ENCODE measurements at places on chromosomes 3 and 15.

GRCh38 chr15:59388670-59389069 is 16.0 kb upstream of the MYO1E start:
- DNase-seq: no peak

DNA sequence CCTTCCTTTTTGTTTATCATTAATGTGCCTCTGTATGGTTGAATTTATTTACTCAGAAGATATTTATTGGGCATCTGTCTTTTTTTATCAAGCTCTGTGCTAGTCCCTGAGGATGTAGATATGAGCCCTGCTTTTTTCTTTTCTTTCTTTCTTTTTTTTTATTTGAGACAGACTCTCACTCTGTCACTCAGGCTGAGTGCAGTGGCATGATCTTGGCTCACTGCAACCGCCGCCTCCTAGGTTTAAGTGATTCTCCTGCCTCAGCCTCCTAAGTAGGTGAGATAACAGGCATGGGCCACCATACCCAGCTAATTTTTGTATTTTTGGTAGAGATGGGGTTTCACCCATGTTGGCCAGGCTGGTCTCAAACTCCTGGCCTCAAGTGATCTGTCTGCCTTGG is 58.5 kb downstream of the MBNL1 start:
- no peak for DNase-seq

GRCh38 chr15:73621286-73621826 is 11.8 kb downstream of the NPTN start:
- no peak for DNase-seq

GRCh38 chr3:43879166-43879565 is 188.4 kb downstream of the ABHD5 start:
- DNase-seq: peak; percentile 25

GRCh38 chr15:72671525-72671924 is 14.5 kb downstream of the HIGD2B start:
- no peak for DNase-seq

DNA sequence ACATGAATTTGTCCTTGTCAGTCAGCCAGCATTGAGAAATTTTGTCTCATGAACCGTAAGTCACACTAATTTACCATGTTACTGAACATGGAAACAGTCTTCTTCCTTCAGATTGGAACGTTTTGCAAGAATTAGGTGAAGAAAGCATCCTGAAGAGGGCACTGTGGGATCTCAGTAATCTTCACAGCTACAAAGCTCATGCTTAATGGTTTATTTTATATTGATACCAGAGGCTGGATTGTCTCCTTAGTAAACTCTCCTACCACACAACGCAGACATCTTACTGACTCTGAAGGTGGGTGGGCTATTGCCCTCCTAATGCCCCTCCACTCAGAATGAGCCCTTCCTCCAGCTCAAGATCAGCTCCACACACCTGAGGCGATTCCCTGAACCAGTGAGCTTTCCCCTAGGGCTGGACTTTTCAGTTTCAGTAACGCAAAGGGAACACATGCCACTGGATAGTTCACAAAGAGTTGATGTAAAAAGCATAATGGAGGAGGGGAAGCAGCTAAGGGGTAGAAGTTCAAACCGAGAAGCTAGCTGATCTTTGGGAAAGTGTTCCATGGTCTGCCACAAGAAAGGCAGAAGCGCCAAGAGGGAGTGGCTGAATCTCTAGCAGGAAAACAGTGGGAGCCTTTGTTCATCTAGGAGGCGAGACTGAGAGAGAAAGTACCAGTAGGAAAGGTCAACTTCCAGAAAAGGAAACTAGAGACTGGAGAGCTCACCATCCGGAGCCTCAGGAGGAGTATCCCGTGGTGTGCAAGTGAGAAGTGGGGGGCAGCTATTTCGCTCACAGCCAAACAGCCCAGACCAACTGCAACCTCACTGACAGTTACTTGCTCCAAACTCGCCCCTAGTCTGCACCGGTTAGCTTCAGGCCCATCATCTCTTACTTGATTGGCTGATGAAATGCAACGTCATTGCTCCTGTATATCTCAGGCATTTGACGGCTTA is at the start of gene SLC9C1:
Gene SLC9C1 (minus strand): TSS at position 849 of the 954 bp plus-strand sequence. CDS start 7,425 bp downstream, outside the sequence.
- DNase-seq: peak; percentile 81

GRCh38 chr3:117722856-117723255 is 1013.3 kb downstream of the TUSC7 start:
- no peak for DNase-seq

DNA sequence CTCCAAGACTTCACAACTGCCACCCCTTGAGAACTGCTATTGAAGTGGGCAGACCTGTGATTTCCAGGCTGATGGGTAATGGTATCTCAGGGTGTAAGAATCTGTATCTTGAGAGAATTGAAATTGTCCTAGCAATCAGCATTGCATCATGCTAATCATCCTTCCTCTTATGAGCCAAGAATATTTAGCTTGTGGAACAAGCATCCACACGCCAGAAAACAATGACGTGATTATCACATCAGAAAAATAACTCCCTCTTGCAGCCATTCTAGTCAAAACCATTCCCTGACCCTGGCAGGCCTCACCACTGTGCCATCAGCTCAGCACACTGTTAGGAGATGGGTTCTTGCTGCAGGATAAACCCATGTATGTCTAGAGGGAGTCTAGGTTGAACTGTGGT is 6.7 kb downstream of the BCL2L10 start:
- peak; percentile 69 for DNase-seq
